ENCODE measurements at places on chromosomes 4 and X.

- DNase-seq = no peak
Measured at GRCh38 chr4:107799669-107800450, 24.9 kb upstream of the SGMS2 start.

DNA sequence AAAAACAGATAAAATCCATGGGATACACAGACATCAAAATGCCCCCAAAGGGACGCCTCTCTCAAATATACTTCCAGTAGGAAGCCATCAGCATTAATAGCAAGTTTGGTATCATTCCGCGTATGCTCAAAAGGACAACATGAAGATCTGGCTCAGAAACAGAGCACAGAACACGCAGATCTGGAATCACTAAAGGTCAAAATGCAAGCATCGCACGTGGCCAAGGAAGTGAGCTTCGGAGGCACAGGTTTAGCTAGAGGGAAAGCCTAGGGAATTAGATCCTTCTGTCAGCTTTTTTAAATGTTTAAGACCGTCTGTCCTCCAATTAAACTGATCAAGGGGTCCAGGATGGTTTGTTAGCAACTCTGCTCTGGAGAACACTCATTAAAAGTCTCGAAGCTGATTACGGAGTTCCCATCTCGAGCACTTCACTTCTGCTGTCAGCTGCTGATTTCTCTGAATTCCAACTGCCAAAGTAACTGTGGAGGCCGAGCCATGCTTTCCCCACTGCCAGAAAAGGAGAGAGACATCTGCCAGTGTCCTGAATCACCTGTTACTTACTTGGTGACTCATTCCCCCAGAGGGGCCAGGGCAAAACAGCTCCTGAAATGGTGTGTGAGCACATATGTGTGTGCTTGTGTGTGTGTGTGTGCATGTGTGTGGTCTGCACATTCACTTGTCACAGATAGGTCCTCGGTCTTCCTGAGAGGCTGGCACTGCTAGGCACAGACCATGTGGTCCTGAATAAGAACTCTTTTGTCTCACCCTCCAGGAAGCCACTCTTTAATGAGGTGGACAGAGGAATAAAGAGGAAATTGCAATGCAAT, 177.7 kb upstream of the PPARGC1A start:
- DNase-seq = no peak

- DNase-seq = no peak
Measured at GRCh38 chrX:117936118-117936517, 180.5 kb downstream of the KLHL13 start.

DNA sequence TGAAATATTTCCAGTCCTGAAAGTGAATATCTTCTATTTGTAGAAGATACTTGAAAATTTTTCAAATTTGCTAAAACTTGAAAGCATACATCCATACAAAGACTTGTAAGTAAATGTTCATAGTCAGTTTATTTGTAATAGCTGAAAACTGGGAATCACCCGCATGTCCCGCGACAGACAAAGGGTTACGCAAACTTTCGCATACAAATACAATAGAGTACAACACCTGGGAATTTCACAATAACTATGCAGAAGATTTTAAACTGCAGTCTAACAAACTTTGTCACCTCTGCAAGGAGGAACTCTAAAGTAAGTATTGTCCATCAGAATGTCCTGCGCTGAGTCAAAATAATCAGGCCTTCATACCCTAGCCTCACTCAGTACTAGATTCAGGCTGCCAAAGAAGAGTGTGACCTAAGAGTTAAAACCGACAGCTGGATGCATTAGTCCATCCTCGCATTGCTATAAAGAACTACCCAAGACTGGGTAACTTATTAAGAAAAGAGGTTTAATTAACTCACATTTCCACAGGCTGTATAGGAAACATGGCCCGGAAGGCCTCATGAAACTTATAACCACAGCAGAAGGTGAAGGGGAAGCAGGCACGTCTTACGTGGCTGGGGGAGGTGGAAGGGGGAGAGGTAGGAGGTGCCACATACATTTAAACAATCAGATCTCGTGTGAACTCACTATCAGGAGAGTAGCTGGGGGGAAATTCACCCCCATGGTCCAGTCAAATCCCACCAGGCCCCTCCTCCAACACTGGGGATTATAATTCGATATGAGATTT, 60.4 kb downstream of the MMRN1 start:
- no peak for DNase-seq

- DNase-seq = no peak
Measured at GRCh38 chr4:154189346-154189745, 302.3 kb downstream of the DCHS2 start.

- DNase-seq = no peak
Measured at GRCh38 chr4:98945297-98945850, 16.4 kb upstream of the EIF4E start.

GRCh38 chr4:158856852-158857251, 88.0 kb downstream of the FNIP2 start:
- DNase-seq = no peak

GRCh38 chr4:133869486-133869885, 332.1 kb downstream of the PABPC4L start:
- DNase-seq = no peak

DNA sequence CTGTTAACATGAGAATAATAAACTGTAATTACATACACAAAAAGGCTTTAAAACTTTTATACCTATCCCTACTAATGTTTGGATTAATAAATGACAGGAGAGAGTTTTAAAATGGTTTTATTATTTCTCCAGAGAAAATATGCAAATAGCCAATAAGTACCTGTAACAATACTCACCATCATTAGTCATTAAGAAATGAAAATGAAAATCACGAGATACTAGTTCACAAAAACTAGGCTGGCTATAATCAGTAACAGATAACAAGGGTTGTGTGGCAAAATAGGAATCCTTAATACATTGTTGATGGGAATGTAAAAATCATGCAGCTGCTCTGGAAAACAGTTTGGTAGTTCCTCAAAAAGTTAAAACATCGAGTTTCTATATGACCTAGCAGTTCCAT, 25.2 kb upstream of the AP1AR start:
- no peak for DNase-seq

DNA sequence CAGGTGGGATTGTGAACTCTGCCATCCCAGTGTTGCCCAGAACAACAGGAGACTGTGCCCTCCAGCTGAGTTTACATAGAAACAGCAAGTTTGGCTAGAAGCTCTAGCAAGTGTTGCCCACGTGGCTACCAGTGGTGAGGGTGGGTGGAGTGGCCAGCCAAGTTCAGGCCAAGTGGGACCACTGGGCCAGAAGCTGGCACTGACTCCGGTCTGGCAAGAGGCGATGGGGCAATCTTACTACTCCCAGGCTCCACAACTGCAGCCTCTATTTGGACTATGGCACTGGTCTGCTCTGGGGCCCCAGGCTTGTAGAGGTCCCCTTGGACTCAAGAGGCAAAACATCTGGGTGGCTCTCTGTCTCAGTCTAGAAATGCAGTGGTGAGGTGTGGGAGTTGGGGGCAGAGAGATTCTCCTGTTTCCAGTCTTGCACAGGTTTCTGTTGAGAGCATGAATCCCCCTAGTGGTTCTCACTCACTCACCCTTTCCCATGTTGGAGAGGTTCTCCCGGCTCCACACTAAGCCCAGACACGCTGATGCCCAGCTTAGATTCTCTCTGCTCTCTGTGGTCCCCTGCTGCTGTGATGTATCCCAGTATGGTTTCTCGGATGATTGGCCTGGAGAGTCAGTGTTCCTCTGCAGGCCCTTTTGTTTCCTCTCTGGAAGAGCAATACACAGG, 615.3 kb downstream of the PDHA2 start:
- DNase-seq = no peak

DNA sequence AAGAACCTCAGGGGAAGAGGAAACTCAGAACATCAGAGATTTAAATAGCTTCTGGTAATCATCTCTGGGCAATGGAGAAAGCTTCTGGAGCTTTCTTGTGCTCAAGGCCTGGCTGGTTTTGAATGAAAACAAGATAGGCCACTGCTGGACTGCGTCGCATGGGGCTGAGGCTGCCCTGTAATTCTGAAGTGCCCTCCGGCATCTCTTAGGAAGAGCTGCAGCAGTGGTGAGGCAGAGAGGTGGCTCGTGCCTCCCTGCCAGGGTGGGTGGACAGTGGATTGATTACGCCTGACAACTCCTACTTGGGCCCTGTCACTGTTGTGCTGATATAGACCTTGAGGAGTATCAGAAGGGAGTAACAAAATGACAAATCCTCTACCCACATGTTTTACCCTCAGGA, 279.7 kb downstream of the NR3C2 start:
- no peak for DNase-seq

DNA sequence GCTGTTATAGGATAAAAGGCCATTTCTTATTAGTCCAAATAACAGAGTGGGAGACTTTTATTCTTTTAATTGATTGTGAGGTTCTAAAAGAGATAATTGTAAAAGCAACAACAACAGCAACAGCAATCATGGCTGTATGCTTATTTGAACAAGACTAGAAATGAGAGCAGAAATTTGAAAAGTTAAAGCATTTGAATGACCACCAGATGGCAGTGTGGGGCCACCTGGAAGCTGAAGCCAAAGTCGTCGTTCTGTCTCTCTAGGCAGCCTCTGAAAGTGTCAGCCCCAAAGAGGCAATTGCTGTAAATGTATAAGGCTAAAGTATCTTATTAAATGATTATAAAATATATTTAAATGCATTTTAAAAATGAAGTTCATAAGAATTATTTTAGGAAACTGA, 42.2 kb downstream of the SH2D1A start:
- DNase-seq = peak; percentile 54

- DNase-seq = no peak
Measured at GRCh38 chr4:111334361-111334760, 711.5 kb upstream of the PITX2 start.

- DNase-seq = no peak
Measured at GRCh38 chrX:136250191-136251040, 784 bp downstream of the MAP7D3 start.

DNA sequence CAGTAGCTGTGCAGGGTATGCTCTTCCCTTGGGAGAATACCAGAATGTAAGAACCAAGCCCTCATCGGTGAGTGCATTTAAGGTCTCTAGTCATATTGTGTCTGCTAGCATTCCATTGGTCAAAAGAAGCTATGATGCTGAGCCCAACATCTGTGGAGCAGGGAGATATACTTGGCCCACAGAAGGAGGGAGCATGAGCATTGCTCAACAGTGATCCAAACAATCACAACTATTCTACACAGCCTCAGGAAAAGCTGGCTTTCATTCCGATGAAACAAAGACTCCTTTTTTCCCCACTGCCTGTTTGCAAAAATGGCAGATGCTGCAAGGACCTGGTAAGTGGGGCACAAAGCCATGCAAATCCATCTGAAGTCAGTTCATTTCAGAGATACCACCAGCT, 80.6 kb upstream of the DHX15 start:
- no peak for DNase-seq

- DNase-seq = no peak
Measured at GRCh38 chr4:77306496-77306895, 149.5 kb downstream of the CCNG2 start.

- peak; percentile 19 for DNase-seq
Measured at GRCh38 chr4:7183161-7183560, 9.2 kb upstream of the SORCS2 start.

DNA sequence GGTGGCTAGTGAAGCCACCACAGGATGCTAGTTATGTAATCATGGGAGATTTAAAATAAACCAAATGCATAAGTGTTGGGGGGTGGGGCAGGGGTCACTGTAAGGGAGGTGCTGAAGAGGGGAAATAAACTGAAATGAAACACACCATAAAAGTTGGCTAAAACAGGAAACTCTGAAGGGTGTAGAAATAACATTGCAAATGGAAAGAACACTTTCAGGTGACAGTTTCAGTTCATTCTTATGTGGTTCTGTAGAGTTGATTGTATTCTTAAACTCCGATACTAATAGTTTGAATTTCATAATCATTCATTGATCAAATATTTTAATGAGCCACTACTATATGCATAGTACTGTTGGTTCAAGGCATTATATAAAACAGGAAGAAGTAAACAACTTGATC, 80.1 kb downstream of the HDAC8 start:
- no peak for DNase-seq

- no peak for DNase-seq
Measured at GRCh38 chr4:67963356-67963755, at the start of gene TMPRSS11A. Gene TMPRSS11A (minus strand): TSS chr4:67963493. CDS start chr4:67963393, 100 bp downstream.

DNA sequence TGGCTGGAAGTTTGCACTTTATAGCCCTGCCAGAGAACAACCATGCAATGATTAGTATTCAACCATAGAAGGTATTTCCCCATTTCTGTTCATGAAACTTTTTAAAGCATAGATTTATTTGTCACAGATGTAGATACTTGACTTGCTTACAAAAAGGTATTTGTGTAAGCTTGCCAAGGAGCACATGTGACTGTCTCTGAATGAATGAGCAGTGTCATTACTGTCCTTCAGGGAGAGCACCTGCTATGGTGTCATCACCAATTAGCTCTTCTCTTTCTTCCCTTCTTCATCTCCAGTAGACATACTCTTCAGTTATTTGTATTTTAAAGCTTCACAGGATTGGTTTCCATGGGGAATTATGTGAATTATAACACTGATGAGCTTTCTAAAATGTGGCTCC, 1064.7 kb upstream of the GRIA3 start:
- DNase-seq = no peak

DNA sequence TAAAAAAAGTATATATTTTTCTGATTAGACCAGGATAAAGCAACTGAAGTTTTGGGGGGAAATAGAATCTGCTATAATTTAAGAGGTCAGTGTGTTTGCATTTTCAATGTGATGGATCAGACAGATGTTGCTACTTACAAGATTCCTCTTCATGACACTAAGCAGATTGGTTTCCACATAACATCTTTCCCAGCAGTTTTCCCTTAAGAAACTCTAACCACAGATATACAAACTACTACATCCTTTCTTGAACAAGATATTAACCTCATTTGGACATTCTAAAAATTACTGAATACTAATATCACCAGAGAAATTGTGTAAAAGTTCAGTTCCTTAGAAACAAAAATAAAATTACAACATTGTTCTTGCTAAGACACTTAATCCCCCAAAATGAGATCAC, 106.7 kb upstream of the GUCY1A1 start:
- no peak for DNase-seq

DNA sequence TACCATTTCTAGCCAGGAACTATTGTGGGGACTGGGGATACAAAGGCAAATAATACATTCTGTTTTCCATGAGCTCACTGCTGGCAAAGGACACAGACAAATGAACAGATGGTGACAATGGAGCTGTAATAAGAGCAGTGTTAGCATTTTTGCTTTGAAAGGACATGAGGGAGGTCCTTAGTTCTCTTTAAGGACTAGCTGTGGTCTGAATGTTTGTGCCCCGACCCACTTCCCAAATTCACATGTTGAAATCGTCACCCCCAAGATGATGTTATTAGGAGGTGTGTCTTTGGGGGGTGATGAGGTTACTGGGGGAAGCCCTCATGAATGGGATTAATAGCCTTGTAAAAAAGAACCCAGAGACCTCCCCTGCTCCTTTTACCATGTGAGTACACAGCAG, 30.3 kb downstream of the CCNG2 start:
- DNase-seq = no peak

Measured in stimulated activated CD4-positive, alpha-beta T cell treated with anti-CD3 and anti-CD28 coated beads, Interleukin-1b, Interleukin-23, amount 100 ng/mL, for 24 hours (primary cell).